ENCODE measurements at places on chromosomes 5 and 9.

- no peak for DNase-seq
Measured at GRCh38 chr9:6842584-6842947, 84.8 kb downstream of the KDM4C start.

GRCh38 chr5:99317136-99317535, 388.3 kb upstream of the CHD1 start:
- no peak for DNase-seq

GRCh38 chr5:99032234-99033013, 103.6 kb upstream of the CHD1 start:
- peak; percentile 76 for DNase-seq

GRCh38 chr9:136686534-136686793, 793 bp downstream of the AGPAT2 start:
- DNase-seq, result no peak

DNA sequence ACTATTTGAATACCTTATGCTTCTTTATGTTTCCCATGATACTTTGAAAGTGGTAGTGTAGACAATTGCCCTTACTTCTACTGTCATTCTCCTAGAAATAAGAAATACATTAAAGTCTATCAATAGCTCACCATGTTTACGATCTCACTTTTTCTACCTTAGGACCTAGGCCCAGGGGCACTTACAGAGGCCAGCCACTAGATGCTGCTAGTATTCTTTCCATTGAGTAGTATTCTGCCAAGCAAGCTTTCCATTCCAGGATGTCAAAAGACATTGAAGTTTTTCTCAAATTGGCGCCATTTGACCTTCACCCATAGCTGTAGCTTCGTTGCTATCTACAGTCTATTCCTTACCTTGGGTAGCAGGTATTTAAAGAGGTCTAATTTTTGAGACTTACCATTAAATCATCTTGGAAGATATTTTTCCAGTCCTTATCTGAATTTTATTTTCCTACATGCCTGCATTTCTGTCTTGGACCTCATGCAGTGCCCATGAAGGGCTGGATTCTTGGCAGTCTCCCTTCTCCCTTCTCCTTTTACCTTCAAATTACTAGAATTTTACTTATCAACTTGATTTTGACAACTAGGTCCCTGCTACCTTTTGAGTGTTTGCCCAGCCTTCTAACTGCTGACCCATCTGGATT, 246.0 kb upstream of the NUDT12 start:
- DNase-seq, result peak; percentile 64

DNA sequence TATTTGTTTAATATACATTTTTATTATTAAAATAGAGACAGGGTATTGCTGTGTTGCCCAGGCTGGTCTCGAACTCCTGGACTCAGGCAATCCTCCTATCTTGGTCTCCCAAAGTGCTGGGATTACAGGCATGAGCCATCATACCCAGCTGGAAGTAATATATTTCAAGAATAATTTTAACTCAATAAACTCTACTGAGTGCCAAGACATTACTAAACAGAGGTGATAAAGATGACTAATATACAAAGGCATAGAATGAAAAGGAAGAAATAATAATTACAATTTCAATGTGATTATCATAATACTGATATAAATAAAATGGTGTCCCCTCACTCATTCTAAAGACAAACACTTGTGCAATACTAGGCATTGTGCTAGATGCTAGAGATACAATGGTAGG, 13.9 kb downstream of the GOLPH3 start:
- DNase-seq, result no peak

Measured in NCI-H460 (cell line).